ENCODE measurements at places on chromosomes 3 and 15.

DNA sequence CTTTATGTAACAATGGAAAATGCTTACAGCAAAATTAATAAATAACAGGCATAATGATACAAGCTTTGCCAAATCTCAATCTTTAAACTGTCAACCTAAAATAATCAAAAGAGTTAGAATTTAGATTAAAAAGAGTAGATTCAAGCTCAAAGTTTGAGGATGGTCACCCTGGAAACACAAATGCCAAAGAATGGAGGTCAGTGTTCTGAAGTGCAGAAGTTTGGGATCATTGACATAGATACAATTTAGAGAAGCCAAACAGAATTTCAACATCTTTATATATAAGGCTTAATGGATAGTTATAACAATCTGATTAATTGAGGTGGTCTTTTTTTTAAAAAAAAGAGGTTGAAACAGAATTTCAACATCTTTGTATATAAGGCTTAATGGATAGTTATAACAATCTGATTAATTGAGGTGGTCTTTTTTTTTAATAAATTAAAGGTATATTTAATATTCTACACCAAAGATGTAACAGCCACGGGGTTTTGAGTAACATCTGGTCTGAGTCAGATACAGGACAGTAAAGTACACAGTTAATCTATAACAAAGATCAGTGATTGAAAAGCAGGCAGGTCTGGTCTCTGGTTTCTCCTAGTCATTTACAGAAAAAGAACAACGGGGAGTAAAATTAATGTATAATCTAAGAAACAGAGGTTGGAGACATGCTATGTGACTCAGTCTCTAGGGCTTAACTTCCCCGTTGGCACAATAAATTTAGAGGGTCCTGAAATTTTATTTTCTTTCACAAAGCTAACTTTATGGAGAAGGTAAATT, 490.7 kb downstream of the GBE1 start:
- DNase-seq = no peak

- no peak for DNase-seq
Observed at GRCh38 chr15:49669288-49669687, 48.4 kb downstream of the DTWD1 start.

DNA sequence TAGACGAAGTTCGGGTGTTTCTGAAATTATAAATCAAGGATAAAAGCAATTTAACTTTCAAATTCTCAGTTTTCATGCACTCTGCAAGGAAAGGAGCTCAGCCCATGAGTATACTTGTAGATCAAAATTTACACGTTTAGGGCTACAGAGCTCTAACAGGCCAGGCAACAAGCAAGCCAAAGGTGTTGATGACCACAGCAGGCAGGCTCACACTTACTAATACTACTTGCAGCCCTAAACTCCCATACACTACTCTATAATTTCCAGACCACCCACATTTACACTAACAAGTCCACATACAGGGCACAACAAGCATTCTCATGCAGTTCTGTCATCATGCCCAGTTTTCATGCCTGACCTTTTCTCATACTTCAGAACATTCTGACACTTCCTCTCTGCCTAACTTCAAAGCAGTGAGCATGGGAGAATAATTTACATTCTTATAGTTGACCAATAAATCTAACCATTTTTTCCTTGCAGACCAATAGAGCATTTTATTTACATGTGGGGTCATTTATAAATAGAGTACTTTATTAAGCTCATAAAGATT, 124.7 kb upstream of the FRMD4B start:
- DNase-seq = no peak

- DNase-seq = no peak
Observed at GRCh38 chr3:112925560-112925959, 49.3 kb downstream of the CD200R1 start.

DNA sequence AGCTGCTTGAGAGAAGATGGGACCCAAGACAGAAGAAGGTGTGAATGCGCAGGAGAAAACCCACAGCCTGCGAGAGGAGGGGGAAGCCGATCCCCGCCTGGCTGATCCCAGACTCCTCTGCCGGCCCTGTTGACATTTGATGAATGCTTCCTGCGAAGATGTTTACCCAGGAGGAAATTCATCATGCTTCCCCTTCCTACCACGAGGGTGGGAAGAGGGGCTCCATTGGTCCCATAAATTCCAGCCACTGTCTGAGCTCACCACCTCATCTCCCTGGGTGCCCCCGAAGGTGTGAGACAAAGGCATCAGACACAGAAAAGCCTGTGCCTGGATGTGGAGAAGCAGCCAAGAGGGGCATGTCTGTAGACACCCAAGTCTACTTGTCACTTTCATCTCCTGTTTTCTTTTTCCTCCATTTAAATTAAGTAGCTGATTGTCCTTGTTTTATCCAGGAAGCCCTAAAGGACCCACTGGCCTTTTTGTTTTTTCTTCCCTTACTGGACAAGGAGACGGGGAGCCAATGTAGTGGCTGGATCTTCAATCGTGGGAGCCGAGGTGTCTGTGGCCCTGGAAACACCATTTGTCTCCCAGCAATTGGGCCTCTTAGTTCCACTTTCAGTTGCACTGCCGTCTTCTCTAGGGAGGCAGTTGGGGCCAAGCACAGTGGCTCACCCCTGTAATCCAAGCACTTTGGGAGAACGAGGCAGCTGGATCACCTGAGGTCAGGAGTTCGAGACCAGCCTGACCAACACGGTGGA, 95.3 kb upstream of the HES1 start:
- no peak for DNase-seq

GRCh38 chr3:131236421-131236820, 145.2 kb upstream of the NUDT16 start:
- DNase-seq = no peak

DNA sequence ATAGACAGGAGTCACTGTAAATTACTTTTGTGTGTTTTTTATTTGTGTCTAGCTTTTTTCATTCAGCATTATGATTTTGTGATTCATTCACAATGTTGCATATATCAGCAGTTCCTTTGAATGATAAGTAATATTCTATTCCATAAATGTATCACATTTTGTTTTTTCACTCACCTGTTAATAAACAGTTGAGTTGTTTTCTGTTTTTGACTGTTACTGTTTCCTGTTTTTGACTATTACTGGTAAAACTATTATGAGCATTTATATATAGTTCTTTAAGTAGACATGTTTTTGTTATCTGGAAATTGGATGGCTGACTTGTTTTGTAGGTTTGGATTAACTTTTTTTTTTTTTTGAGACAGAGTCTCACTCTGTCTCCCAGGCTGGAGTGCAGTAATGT, 138.4 kb downstream of the RSRC1 start:
- DNase-seq = no peak

DNA sequence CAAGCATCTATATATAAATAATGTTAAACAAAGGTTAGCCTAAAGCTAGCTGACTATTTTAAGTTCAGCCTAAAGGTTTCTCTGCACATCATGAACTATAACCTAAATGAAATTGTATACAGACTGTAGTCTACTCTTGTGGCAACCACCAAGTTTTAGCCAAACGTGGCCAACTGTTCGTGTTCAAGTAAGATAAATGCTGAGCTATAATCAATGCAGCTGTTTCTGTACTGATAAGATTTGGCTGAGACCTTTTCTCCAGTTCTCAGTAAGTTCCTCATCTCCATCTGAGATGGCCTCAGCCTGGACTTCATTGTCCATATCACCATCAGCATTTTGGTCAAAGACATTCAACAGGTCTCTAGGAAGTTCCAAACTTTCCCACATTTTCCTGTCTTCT, 43.7 kb upstream of the IGSF10 start:
- no peak for DNase-seq

- DNase-seq = peak; percentile 87
Observed at GRCh38 chr15:91706322-91707032, 147.0 kb upstream of the SLCO3A1 start.

DNA sequence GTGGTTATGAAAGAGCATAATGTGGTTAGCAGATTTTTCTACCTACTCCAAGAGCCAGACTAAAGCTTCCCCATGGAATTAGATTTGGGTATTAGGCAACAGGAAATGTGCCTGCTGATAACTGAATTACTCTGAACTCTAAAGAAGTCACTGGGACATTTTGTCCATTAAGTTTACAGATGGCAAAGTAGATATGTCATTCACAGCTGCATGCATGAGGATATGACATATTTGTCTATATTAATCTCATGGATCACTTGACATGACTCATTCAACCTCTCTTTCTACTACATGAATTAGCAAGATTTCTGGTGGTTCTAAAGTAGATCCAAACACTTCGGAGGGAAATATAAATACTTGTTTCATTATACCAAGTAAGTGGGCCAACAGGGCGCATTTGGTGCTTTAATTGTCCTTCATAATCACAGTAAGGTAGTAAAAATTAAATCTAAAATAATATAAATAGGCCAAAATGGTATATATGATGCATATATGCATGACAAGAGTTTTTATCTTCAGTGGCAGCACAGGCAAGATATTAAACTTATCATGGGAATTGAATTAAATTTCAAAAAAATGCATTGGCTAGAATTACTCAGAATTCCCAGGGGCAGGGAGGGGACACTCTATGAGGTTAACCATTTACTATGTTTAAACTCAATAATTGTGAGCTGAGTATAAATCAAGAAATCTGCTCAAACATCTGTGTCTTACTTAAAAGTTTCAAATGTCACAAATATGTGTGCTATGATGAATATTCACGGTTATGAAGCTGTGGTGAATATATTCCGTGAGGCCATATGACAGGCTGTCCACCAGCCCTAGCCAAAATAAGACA, 365.3 kb upstream of the KCNMB2 start:
- DNase-seq = no peak

GRCh38 chr15:63367390-63367789, 14.3 kb downstream of the CA12 start:
- DNase-seq = no peak

GRCh38 chr15:73389971-73390544, 21.3 kb upstream of the HCN4 start:
- no peak for DNase-seq

DNA sequence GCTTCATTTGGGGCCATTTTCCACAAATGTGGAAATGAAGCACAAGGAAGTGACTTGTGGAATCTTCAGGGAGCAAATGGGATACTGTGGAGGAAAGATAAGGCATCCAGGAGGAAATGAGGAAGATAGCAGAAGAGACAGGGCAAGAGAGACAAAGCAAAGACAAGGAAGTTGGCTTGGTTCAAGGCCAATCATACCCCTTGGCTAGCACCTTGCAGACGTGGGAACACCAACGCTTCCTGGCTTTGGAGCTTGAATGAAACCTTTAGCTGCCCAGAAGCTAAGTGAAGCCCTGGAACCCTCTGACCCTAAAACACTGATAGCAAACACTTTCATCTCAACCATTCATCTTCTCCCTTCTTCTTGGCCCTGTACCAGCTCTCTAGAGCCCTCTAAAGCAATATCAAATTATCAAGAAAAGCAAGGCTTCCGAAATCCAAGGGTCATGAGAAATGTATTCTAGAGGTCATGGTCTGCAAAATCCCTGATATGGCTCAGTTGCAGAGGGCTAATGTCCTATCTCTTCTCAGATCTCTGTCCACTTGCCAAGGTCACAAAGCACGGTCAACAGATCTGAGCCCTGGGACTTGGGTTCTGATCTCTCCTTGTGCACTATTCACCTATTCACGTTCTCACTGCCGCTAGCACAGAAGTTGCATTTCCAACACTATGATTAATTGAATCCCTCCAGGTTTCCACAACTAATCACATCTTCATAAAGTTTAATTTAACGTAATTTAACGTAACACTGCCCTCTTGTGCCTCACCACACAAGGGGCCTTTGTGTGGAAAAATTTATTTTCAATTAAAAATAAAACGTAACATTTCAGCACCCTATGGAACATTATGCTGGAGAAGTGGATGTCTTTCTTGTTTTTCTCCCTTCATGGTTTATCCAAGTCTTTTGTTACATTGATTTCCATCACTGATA, 557.6 kb upstream of the ADAMTS9 start:
- DNase-seq = no peak

DNA sequence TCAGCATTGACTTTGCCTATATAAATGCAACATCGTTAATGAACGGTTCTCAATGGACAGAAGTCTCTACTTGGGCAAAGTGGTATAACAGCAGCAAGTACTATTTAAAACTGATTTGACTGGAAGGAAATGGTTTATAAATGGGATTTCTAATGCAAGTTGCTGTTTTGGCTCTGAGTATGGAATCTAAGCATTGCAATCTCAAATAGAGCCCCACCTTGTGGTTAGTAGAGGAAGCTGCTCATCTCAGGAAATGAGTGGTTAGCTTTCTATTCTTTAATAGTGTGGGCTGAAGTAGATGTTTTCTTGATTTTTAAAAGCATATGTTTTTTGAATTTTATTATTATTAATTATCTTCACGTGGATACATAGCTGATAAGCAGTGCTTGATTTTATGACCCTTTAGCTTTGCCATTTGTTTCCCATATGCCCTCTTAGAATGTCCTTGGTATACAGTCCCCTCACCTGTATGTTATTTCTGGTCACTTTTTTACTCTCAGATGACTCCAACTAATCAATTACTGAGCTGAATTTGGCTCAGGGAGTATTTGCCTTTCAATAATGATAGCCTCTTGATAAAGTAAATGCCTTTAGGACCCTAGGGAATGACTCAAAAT, 67.1 kb downstream of the OXSM start:
- peak; percentile 47 for DNase-seq

- DNase-seq = no peak
Observed at GRCh38 chr3:141368062-141368924, at the start of gene ZBTB38. TSS of gene ZBTB38 (plus strand) at chr3:141368504. CDS start at chr3:141442389, 73,885 bp downstream.

DNA sequence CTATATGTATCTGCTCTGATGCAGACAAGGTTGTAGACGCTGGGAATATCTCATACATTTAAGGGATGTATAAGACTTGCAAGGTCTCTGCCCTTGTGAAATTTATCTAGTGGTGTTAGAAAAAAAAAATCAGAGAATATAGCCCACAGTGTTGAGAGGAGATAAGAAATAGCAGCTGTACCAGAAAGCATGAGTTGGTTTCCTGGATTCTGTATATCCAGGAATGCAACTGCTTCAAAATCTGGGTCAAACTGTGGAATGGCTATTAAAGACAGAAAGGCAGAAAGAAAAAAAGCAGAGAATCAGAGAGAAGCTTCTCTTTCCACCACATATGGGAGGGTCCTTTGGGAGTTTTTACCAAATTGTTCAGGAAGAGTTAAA, 1.5 kb upstream of the TMEM212 start:
- DNase-seq = no peak

- DNase-seq = no peak
Observed at GRCh38 chr3:138547342-138547975, 46.6 kb downstream of the CEP70 start.

- no peak for DNase-seq
Observed at GRCh38 chr3:20849975-20850374, 664.0 kb upstream of the SGO1 start.

Measured in immature natural killer cell (primary cell).